Foreskin keratinocyte (primary cell): ENCODE measurements at places on chromosomes 5 and 9.

- DNase-seq = no peak
Measured at GRCh38 chr5:138903130-138903775, 28.1 kb upstream of the LRRTM2 start.

GRCh38 chr5:56908942-56909293 is 478 bp upstream of the SETD9 start:
- no peak for DNase-seq

DNA sequence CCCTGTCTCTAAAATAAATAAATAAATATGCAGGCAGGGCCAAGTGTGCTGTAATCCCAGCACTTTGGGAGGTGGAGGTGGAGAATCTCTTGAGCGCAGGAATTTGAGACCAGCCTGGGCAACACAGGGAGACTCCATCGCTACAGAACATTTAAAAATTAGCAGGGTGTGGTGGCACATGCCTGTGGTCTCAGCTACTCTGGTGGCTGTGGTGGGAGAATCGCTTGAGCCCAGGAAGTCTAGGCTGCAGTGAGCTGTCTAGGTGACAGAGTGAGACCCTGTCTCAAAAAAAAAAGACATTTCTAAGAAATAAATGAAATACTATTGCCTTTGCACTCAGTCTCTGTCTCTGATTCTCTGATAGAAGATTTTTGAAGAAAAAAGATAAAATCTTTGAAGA is 1.2 kb upstream of the PCDHGA10 start:
- DNase-seq = no peak

- DNase-seq = no peak
Measured at GRCh38 chr5:74303578-74303977, 336.9 kb downstream of the ENC1 start.

DNA sequence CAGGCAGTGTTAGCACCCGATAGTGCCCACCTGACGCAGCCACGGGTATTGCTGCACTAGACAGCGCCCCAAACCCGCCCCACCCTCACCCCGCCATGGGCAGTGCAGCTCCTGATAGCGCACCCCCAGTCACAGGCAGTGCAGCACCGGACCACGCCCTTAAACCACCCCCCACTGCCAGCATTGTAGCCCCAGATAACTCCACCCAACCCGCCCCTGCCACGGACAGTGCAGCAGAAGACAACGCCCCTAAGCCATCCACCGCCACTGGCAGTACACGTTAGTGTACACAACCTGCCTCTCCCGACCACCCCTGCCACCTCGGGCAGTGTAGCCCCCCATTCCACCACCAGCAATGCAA is 825 bp upstream of the PCAT7 start:
- no peak for DNase-seq

DNA sequence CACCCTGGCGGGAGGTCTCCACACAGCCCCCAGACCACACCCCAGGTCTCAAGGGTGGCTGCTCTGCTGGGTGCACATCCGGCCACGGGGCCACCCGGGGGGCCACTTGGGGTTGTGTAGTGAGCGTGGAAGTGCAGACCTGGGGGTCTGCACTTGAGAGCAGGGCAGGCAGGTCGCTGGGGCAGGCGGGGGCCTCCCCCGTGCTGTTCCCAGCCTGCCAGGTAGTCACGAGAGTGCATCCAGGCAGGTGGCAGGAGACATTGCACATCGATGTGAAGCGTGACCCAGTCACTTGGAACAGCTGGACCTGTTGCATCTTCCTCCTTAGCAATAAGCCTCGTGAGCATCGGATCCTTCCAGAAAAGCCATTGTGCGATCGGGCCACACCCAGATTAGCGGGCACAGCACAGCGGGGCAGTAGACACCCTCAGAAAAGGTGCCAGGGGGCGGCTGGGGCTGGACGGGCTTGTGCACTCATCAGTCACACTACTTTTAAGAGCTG is 4.8 kb upstream of the ENTPD8 start:
- no peak for DNase-seq

- DNase-seq = no peak
Measured at GRCh38 chr5:131997727-131998117, 13.7 kb downstream of the ACSL6 start.
